ENCODE measurements at places on chromosomes 5 and 9.
A peak's percentile ranks its signal among the peaks of the same experiment; 100 is the strongest.

GRCh38 chr5:158754018-158754514 lies 345.6 kb downstream of the EBF1 start:
- peak overlapping the region; percentile 80 for H3K27ac ChIP-seq
- DNase-seq: no peak
- peaks cover 75% of the 10 kb centered on the region for H3K4me1 ChIP-seq
- no peaks in the 10 kb centered on the region for H3K36me3 ChIP-seq

DNA sequence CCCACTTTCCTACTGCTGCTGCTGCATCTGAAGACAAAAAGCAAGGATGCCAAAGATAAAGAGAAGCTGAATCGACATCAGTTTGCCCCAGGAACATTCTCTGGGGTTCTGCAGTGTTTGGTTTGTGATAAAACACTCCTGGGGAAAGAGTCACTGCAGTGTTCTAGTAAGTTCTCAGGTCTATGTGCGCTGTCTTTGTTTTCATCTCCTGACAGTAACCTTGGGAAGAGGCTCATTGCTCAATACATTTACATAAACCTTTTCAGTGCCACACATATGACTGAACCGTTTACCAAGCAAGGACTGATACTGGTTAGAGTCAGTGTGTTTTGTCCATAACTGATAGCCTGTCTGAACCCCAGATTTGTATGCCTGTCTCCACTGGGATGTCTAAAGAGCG lies 232.1 kb downstream of the ARHGEF28 start:
- no peak overlapping the region for H3K27ac ChIP-seq
- H3K36me3 ChIP-seq: no peaks in the 10 kb centered on the region
- no peak for DNase-seq
- H3K4me1 ChIP-seq: no peaks in the 10 kb centered on the region

- no peak for DNase-seq
- no peak overlapping the region for H3K27ac ChIP-seq
- no peaks in the 10 kb centered on the region for H3K36me3 ChIP-seq
- no peaks in the 10 kb centered on the region for H3K4me1 ChIP-seq
Measured at GRCh38 chr5:50888751-50889150, 222.3 kb downstream of the PARP8 start.

- no peaks in the 10 kb centered on the region for H3K36me3 ChIP-seq
- H3K27ac ChIP-seq: no peak within 1 kb of the TSS
- peaks cover 29% of the 10 kb centered on the region for H3K4me1 ChIP-seq
Measured at GRCh38 chr9:124011460-124012301, at the start of gene LHX2. LHX2 (plus strand) TSS chr9:124011768; CDS start chr9:124012349, 581 bp downstream.

DNA sequence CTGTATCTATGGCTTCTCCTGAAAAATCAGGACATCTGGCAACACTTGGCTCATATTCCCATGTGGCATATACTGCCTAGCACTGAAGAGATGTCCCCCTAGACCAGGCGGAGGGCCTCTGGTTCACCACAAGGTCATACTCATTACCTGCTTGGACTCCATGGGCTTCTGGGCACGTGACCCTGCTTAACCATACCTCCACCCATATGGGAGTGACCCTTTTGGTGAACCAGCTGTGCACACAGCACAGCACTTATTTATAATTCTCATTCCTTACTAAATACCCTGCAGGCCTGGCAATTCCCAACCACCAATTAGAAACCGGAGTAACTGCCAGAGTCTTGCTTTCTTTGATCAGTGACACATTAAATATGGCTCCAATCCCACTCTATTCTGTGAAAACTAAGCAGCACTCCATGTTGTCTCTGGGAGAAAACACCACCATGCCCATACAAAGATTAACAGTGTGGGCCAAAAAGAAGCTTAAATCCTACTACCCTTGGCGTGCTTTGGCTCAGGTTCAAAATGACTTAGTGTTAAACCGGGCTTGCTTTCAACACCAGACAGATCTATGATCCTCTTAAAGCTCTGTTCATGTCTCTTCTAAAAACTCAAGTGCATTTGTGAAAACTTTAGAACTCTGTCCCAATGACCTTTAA lies 57.7 kb downstream of the MTMR12 start:
- H3K4me1 ChIP-seq: no peaks in the 10 kb centered on the region
- no peak for DNase-seq
- H3K27ac ChIP-seq: peak overlapping the region; percentile 26
- H3K36me3 ChIP-seq: peaks cover 74% of the 10 kb centered on the region
- H3K4me3 ChIP-seq: no peak overlapping the region
- no peaks in the 10 kb centered on the region for H3K27me3 ChIP-seq

- no peaks in the 10 kb centered on the region for H3K27me3 ChIP-seq
- no peaks in the 10 kb centered on the region for H3K4me1 ChIP-seq
- H3K27ac ChIP-seq: no peak overlapping the region
- H3K4me3 ChIP-seq: no peak overlapping the region
- DNase-seq: no peak
Measured at GRCh38 chr5:54264574-54264973, 45.8 kb downstream of the ARL15 start.

GRCh38 chr9:119611565-119611964 lies 242.3 kb upstream of the BRINP1 start:
- no peaks in the 10 kb centered on the region for H3K36me3 ChIP-seq
- H3K4me1 ChIP-seq: no peaks in the 10 kb centered on the region
- H3K27me3 ChIP-seq: no peaks in the 10 kb centered on the region
- DNase-seq: no peak
- H3K4me3 ChIP-seq: no peak overlapping the region
- H3K27ac ChIP-seq: no peak overlapping the region

DNA sequence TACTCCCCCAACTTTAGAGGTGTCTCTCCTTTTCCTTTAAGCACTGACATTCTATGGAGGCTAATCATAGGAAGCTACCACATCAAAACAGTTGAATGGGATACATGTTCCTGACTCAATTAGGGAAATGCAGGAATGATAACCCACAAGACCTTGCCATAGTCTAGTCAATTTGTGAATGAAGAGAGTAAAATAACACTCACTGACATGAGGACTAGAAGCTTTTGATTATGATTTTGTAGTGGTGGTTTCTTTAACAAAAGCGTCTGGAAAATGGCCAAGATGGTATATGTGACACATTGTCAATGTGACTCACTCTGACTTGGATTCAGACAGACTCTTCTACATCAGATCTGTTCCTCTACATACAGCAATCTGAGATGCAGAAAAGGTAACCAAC lies 13.7 kb upstream of the PRELID2 start:
- no peak for DNase-seq
- H3K36me3 ChIP-seq: no peaks in the 10 kb centered on the region
- no peak overlapping the region for H3K27ac ChIP-seq
- H3K27me3 ChIP-seq: no peaks in the 10 kb centered on the region
- H3K4me3 ChIP-seq: no peak overlapping the region

DNA sequence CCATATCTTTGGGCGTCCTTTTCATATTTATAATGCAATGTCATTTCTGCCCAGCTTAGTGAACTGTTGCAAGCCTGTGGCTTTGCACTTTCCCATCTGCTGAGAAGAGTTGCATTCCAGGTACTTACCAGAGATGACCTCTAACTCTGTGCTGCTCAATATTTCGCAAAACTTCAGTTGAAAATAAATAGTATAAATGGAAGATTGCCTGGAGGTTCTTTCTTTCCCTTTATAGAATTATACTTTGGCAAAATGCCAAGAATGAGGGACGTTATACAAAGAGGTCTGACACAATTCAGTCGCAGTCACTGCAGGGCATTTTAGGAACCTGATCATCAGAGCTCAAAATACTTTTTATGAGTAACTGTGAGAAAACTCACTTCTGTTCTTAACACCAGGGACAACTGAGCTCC lies 18.9 kb upstream of the VLDLR start:
- no peaks in the 10 kb centered on the region for H3K36me3 ChIP-seq
- H3K4me3 ChIP-seq: no peak overlapping the region
- H3K27me3 ChIP-seq: no peaks in the 10 kb centered on the region
- no peak overlapping the region for H3K27ac ChIP-seq
- peaks cover 32% of the 10 kb centered on the region for H3K4me1 ChIP-seq
- DNase-seq: peak; percentile 77

DNA sequence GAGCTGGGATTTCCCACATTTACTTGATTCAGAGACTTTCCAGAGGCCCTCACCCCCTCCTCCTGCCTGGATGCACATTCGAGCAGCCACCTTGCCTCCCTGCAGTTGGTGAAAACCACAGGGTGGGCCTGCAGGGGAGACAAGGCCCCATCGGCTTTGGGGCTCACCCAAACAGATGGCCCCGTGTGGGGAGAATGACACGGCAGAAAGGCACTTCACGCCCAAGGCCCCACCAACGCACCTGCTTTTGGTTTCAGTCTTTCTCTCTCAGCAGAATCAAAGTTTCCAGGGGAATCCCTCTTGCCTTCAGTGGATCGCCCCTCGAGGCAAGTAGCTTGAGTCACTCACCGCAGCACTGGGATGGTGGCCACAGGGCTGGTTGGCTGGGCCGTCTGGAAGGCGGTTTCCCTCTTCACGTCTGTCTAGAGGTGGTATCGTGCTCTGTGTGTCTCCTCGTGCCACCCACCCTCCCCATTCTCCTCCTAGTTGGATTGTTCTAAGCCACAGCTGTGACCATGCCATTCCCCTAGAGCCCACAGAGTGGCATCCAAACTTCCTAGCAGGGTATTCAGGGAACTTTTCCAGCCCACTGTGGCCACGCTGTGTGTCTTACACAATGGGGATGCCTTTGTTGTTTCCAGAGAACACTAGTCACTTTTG lies 31.8 kb downstream of the SEC61B start:
- DNase-seq: no peak
- no peak overlapping the region for H3K4me3 ChIP-seq
- no peaks in the 10 kb centered on the region for H3K4me1 ChIP-seq
- H3K36me3 ChIP-seq: no peaks in the 10 kb centered on the region

- peaks cover 6% of the 10 kb centered on the region for H3K4me1 ChIP-seq
- H3K27ac ChIP-seq: no peak overlapping the region
- no peaks in the 10 kb centered on the region for H3K36me3 ChIP-seq
Measured at GRCh38 chr5:147037515-147038205, 159.1 kb upstream of the PPP2R2B start.

- no peaks in the 10 kb centered on the region for H3K4me1 ChIP-seq
- H3K27ac ChIP-seq: no peak overlapping the region
- no peak for DNase-seq
- H3K36me3 ChIP-seq: peaks cover 53% of the 10 kb centered on the region
Measured at GRCh38 chr9:33329117-33329563, 38.8 kb downstream of the NFX1 start.

DNA sequence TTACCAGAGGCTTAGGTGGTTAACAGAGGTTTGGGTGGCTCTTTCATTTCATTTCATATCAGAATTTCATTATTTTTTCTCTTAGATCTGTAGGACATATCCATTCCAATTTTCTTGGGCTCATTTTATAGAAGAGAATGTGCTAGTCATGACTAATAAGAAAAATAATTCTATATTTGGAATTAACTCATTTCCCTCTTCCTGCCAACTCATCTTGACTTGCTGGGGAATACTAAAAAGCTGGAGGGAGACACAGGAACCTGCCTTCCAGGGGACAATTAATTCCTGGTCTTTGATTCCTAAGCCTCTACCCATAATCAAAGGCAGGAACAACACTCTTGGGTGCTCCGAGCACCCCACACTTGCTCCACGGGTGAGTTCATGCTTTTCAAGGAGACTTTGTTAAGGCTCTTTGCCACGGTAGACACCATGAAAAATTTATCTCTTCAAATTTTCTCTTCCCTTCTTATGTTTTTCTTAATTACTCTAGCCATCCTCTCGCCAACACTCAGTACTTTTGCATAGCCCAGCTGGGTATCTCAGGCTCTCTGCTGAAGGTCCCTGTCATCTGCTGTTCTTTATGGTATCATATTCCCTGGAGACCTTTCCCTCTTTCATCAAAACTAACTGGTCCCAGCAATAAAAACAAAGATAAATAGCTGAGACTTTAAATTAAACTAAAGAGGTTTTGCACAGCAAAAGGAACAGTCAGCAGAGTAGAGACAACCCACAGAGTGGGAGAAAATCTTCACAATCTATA lies 273.9 kb downstream of the NPR3 start:
- no peaks in the 10 kb centered on the region for H3K4me1 ChIP-seq
- no peak for DNase-seq

- DNase-seq: no peak
- no peak overlapping the region for H3K4me3 ChIP-seq
- peaks cover 12% of the 10 kb centered on the region for H3K36me3 ChIP-seq
- no peaks in the 10 kb centered on the region for H3K27me3 ChIP-seq
- no peak overlapping the region for H3K27ac ChIP-seq
Measured at GRCh38 chr9:130590305-130590704, 10.9 kb downstream of the FUBP3 start.

DNA sequence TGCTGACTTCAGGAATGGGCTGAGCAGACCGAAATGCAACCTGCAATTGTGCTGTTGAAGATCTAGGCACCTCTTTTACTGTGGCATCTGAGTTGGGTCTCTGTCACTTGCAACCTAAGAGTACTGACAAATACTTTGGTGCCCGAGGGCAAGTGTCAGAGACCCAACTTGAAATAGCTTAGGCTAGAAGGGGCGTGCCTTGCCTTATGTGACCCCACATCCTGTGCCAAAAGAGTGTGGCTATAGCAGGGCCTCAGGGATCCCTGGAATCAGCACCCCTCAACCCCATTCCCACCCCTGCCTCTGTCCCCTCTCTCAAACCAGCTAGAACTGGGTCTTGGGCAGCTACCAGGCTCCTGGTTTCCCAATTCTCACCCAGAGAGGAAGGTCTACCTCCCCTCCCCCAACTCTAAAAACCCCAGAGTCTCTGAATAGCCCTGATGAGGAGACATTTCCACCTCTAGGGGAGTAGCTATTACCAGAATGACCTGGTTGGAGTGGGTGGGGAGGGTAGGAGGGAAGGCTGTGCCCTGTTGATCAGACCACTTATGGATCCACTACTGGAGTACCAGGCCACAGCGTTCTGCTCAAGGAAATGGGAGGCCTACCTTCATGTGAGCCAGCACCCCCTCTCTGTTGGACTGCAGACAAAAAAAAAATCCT lies 17.5 kb downstream of the RAI14 start:
- H3K27me3 ChIP-seq: no peaks in the 10 kb centered on the region
- no peaks in the 10 kb centered on the region for H3K36me3 ChIP-seq
- H3K27ac ChIP-seq: no peak overlapping the region
- H3K4me3 ChIP-seq: no peak overlapping the region

GRCh38 chr5:1429496-1429895 lies 15.7 kb downstream of the SLC6A3 start:
- no peak overlapping the region for H3K27ac ChIP-seq
- H3K4me1 ChIP-seq: no peaks in the 10 kb centered on the region
- H3K4me3 ChIP-seq: no peak overlapping the region
- no peaks in the 10 kb centered on the region for H3K36me3 ChIP-seq
- no peaks in the 10 kb centered on the region for H3K27me3 ChIP-seq

DNA sequence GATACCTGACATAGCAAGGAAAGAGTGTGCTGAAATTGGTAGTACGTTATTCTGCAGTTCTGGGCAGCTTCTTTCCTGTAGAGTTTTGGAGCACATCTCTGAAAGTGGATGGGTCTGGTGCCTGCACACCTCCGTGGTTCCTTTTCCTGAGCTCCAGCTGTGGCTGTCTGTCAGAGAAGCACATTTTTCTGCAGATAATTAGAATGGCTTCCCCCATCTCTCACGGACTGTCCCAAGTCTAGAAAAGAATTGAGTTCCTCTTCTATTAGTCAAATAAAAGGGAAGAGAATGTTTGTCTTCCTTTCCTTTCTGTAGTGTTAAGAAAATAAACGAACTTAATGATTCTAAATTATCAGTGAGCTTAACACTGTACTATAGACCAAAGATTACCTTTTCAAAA lies 55.7 kb downstream of the VCAN start:
- no peaks in the 10 kb centered on the region for H3K36me3 ChIP-seq
- H3K4me3 ChIP-seq: no peak overlapping the region
- no peak for DNase-seq
- no peaks in the 10 kb centered on the region for H3K4me1 ChIP-seq
- H3K27me3 ChIP-seq: no peaks in the 10 kb centered on the region

Measured in Karpas-422 (cell line).